ENCODE measurements at places on chromosomes 2 and 18. TPM values are rescaled to one million over a fixed set of nuclear protein-coding genes. Genes with fewer than 3 reads are reported as not detected.

The CYS1 gene
- total RNA-seq: 0.18 TPM

GRCh38 chr18:23121133-23121532, 14.2 kb upstream of the CABLES1 start:
- H3K4me3 ChIP-seq: no peak overlapping the region
- no peak for DNase-seq
- no peaks in the 10 kb centered on the region for H3K36me3 ChIP-seq
- no peak overlapping the region for H3K27ac ChIP-seq

The REV1 gene
- total RNA-seq: 35.1 TPM

DNA sequence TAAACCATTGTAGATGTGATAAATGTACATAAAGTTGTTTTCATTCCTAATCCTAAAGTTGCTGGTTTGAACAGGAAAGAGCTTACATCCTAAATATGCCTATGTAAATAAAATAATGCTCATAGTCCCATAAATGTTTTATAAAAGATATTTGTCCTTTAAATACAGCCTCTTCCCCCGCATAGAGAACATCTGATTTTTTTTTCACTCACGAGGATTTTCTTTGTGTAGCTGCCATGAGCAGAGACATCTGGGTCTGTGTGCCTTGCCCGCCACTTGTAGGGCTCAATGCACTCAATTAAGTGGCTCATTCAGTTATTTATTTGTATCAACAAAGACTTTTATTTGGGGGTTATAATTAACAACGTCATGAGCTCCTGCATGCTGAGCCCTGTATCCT, 72.8 kb downstream of the SOWAHC start:
- H3K27ac ChIP-seq: no peak overlapping the region
- no peaks in the 10 kb centered on the region for H3K27me3 ChIP-seq
- no peak for DNase-seq
- no peaks in the 10 kb centered on the region for H3K36me3 ChIP-seq
- no peak overlapping the region for H3K4me3 ChIP-seq
- H3K4me1 ChIP-seq: peaks cover 18% of the 10 kb centered on the region

The PRSS56 gene
- 3.2 TPM for total RNA-seq

The LIMS2 gene
- total RNA-seq: 12.2 TPM

The RASGRP3 gene
- 22.5 TPM for total RNA-seq

The CRYBA2 gene
- not detected for total RNA-seq

The CYB5A gene
- 22.6 TPM for total RNA-seq

The DSG1 gene
- not detected for total RNA-seq

DNA sequence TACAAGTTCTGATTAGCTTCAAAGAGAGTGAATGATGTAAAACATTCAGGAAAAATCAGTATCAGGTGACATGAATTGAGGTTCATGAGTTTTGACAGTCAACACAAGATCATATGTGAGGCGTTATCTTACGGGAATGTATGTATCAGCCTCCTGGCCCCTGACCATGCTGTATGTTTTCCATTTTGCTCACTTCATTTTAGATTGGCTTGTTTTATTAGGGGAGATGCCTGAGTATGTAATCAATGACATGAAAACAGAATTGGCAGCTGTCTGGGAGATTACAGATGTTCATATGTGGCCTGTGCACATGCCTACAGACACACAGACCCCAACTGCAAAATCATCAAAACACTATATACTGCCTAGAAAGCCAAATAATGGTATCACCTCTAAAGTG, 168.5 kb upstream of the RND3 start:
- no peaks in the 10 kb centered on the region for H3K27me3 ChIP-seq
- H3K4me3 ChIP-seq: no peak overlapping the region
- DNase-seq: no peak
- no peak overlapping the region for H3K27ac ChIP-seq
- no peaks in the 10 kb centered on the region for H3K4me1 ChIP-seq

GRCh38 chr2:9800975-9801726, 42.1 kb upstream of the TAF1B start:
- no peaks in the 10 kb centered on the region for H3K36me3 ChIP-seq
- H3K27ac ChIP-seq: peak overlapping the region; percentile 68
- H3K4me1 ChIP-seq: peaks cover 29% of the 10 kb centered on the region
- DNase-seq: peak; percentile 68
- H3K27me3 ChIP-seq: no peaks in the 10 kb centered on the region
- H3K4me3 ChIP-seq: no peak overlapping the region

Measured in gastrocnemius medialis (tissue), 4 donors.